Gastroesophageal sphincter (tissue), 4 donors: ENCODE measurements at places on chromosomes 11 and 22. TPM values are rescaled to one million over a fixed set of nuclear protein-coding genes. Genes with fewer than 3 reads are reported as not detected.

GRCh38 chr11:129451524-129451923 is 75.9 kb downstream of the BARX2 start:
- ATAC-seq, result no peak

DNA sequence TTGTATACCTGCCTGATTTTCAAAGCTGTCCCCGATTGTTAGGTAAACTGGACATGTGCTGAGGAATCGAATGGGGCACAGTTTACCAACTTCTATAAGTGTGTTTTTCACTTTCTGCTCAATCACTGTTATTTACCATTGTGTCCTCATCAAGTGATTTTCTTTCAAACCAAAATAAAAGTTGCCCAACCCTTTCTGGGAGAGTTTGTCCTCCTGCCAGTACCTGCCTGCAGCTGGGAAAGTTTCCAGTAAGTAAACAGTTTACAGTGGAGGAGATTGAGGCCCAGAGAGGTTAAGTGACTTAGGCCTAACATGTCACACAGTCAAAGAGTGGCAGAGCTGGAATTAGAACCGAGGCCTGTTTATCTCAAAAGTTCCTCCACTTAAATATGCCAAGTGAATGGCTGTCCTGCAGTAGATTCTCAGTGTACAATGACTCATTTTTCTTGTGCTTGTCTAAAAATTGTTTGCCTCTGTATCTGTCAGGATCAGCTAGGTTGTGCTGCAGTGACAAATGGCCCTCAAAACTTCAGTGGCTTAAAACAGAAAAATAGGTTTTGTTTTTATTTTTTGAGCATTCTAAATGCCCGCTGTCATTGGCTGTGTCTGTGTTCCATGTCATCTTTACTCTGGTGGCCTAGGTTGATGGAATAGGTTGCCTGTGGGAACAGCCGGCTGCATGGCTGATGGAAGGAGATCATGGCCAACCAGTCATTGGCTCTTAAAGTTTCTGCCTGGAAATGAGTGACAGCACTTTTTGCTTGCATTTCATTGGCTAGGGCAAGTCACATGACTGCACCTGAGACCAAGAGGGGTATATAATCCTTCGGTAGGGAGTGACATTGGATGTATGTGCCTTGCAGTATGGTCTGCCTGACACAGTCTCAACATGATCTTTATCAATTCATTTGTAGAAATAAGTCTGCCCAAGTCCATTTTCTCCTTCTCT is 61.8 kb upstream of the CRYBB3 start:
- peak; percentile 72 for ATAC-seq

GRCh38 chr11:70099578-70100279 is 21.6 kb downstream of the ANO1 start:
- no peak for ATAC-seq

DNA sequence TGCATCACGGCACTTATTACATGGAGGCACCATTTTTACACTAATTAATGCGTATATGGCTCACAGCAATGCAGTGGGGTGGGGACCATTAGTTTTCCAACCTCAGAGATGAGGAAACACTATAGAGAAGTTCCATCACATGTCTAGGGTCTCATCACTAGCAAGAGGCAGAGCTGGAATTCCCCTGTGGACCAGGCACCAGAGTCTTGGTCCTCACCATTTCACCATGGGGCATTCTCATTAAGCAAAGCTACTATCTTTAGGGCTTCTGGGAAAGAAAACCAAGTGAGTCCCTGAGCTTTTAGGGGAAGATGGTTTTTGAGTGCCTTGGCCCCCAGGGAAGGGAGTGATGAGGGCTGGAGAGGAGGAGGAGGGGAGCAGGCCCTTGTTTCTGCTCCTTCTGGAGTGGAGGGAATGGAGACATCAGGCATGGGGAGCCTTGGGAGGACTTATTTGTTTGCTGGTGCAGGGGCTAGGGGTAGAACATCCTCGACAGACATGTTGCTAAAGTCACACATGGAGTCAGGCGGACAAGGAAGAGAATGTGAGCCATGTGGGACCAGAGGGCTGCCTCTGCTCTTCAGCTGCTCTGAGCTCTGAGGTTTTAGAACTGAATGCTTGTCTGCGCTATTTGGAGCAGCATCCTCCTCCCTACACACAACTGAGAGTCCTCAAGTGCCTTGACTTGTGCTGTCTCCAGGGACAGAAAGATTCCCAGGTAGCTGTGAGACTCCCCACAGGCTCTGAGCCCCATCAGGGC is 40.3 kb upstream of the ZBED5 start:
- no peak for ATAC-seq

DNA sequence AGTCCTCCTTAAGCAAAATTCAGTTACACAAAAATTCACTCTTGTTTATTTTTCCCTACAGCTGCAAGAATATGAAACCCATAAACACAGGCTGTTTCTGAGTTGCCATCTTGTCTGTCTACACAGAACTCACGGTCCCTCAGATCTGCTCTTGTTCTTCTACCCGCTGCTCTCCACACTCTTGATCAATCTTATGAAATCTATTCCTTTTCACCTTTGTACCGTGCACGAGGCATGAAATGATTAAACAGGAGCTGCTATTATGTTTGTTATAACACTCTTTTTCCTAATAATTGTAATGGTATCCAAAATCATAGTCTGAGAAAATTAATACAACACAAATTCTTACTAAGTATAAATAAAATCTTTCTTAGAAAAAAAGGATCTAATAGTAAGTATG is 266.1 kb upstream of the PITPNB start:
- no peak for ATAC-seq

DNA sequence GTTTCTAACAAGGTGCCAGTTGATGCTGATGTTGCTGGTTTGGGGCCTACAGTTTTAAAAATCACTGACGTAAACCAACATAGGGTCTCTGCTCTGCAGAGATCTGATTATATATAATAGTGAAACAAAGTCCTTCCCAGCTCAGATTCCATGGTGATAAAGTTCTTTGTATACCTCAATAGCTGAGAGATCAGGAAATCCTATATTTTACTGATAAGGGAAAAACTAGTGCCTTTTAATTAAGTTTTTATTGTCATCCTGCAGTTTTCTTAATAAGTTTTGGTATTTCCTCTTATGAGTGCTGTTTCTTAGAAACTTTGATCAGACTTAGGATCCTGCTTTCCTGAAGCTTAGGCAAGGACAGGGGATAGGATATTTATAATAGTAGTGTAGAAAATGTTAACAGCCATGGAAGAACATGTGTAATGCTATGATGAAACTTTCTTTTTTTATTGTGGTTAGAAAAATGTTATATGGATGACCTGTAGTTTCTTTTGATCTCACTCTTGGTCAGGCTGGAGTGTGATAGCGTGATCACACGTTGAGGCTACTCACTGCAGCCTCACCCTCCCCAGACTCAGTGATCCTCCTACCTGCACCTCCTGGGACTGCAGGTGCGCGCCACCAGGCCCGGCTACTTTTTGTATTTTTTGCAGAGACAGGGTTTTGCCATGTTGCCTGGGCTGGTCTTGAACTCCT is 14.1 kb downstream of the CAPRIN1 start:
- no peak for ATAC-seq

DNA sequence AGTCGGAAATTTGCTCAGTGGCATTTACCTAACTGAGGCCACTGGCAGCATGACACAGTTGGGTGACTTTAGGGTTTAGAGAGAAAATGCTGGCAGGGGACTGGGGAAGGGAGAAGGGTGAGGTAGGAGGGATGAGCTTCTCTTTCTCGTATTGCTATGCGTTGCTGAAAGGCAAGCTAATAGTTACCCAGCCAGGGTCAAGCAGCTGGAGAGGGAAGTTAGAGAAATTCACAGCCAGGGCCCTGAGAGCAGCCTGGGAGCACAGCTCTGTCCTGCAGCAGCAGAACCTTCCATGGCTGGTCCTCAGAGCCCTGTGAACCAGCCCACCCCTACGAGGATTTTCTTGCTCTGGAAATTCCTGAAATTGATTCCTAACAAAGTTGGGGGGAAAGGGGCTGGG is 679.6 kb downstream of the NTM start:
- no peak for ATAC-seq

VPREB3 gene
- total RNA-seq, result not detected

OR52A1 gene
- not detected for total RNA-seq

RAB39A gene
- total RNA-seq, result 1.3 TPM
